Activated CD4-positive, alpha-beta T cell treated with anti-CD3 and anti-CD28 coated beads, Interleukin-2, amount 50 U/mL, for 24 hours (primary cell): ENCODE measurements at places on chromosomes 7 and 10.

GRCh38 chr7:110568932-110569331 lies 522.0 kb upstream of the LRRN3 start:
- no peak for DNase-seq

DNA sequence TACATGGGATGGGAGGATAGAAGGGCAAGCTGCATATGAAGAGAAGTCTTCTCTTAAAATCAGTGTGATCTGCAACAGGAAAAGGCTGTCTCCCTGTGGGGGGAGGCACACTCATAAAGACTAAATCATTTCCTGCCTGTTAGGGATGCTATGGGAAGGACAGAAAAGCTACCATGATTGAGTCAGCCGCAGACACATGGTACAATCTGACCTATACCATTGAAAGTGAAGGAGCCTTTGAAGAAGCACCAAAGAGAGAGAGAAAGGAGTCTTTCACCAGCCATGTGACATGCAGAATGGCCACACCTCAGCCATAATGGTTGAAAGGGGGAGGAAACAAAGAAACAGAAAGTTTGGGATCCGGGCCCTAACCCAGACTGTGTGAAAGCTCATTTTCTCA lies 29.1 kb downstream of the NUDCD3 start:
- no peak for DNase-seq

- no peak for DNase-seq
Observed at GRCh38 chr10:44832595-44833390, 78.3 kb upstream of the TMEM72 start.

- no peak for DNase-seq
Observed at GRCh38 chr10:69123306-69123746, 652 bp upstream of the VPS26A start.

DNA sequence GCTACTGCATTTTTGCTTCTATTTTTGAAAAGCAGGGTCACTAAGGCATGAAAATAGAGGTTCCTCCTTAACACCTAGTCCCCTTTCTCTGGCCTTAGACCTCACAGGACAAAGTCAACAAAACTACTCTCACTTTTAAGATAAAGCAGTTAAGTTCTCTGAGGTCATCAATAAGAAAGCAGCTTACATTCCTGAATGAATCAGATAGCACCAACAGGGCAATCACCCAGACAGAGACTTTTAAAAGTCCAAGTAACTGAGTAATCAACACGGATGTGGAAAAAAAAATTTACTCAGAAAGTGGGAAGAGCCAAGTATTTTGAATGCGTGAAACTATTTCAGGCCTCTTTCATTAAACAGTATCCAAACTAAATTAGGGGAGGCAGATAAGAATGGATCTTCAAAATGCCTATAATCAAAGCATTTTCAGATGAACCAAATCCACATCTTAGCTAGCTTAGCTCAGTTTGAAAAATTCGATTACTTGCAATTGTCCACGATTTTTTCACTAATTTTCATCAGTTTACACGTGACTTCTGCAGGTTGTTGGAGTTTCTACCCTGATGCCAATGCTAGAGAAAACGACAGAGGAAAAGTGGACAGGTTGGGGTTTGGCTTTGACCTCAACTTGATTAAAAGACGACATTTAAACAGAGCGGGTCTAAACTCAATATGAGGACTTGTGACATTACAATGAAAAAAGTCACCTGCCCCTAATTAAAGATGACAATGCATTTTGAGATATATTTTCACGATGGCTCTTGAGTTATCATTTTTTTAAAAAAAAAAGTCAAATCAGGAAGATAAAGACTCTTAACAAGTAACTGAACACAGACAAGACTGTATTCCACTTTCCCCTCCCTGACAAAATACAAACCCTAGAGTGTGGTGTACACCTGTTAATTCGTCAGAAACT lies 1.6 kb downstream of the BEND7 start:
- DNase-seq: no peak

DNA sequence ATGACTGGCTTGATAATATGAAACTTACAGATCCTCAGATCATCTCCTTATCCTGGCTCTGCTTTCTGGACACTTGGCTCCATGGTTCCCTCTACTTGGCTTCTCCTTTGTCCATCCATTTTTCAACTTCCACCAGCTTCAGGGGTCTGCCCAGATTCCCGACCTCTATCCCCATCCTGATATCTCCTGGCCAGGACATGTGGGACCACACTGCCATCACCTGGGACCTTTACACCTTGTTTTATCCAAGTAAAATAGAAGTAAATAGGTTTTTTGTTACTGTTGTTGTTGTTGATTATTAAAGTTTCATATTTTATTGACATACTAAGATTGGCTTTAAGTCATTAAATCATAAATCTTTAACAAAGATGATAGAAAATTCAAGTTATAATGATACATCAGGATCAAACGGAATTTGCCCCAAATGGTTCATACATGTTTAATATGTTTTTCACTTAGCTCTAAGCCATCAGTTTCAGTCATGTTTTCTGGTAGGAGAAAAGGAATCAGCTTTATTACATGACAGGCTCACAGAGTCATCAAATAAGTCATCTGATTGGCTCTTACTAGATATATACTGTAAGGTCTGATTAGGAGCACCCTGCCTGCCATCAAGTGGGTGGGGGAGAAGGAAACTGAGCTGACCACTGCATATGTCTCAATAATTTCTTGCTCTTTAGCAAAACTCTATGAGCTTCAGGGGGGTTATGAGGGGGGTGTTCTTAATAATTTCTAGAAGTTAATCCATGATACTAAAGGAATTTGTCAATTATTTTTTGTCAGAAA lies 111.5 kb upstream of the AHR start:
- DNase-seq: no peak

GRCh38 chr10:78405231-78405630 lies 371.6 kb downstream of the RPS24 start:
- DNase-seq: no peak

DNA sequence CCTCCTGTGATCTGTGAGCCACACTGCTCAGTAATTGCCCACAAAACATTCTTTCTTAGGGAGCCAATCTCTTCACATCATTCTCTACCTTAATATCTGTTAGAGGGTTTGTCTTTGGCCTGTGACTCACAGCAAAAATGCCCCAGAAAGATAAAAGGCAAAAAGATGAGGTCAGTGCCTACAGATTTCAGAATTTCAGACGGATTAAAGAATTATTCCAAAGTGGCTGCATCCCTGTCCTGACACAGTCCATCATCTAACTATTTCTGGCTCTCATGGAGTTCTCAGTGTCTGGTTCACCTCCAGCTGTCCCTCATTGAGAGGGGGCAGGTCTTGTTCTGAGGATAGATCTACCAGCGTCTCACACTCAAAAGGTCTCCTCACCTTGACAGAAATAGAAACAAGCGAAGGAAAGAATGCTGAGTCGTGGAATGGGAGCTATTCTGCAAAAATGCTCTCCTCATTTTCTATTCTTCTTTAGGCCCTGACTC lies 138.5 kb upstream of the AOAH start:
- no peak for DNase-seq

DNA sequence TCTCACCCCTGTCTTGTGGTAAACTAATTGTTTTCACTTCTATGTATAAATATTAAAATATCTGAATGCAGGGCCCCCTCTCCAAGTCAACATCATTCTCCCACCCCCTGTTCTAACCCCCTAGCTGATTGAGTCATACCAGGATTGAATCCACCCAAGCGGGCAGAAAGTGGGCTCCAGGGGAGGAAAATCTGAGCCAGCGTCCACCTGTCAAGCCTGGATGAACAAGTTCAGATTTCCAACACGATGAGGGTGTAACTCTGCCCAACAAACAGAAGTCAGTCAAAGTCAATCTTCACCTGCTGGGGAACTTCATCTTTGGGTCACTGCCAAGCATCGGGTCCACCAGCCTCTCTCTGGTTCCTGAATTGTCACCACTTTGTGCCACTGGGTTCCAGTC lies 162.9 kb upstream of the CELF2 start:
- DNase-seq: no peak

DNA sequence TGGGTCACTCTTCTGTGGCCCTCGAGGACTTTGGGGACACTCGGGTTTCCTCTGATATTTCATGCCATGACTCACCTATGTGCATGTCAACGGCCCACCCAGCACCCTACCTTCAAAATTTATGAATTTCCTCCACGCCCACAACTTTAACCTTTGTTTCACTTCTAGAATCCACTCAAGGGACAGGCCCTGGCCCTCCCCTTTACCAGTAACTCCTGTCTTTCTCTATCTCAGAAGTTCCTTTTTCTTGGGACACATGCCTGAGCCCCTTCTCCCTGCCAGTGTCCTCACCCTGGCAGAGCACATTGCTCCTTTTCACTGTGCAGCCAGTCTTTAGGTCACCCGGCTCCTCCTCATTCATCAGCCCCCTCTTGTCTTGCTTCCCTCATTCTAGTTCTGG lies 282.5 kb upstream of the KLF6 start:
- no peak for DNase-seq

GRCh38 chr10:33524041-33524440 lies 189.6 kb upstream of the NRP1 start:
- no peak for DNase-seq

GRCh38 chr7:101597941-101598340 lies 31.2 kb downstream of the MYL10 start:
- DNase-seq: no peak

DNA sequence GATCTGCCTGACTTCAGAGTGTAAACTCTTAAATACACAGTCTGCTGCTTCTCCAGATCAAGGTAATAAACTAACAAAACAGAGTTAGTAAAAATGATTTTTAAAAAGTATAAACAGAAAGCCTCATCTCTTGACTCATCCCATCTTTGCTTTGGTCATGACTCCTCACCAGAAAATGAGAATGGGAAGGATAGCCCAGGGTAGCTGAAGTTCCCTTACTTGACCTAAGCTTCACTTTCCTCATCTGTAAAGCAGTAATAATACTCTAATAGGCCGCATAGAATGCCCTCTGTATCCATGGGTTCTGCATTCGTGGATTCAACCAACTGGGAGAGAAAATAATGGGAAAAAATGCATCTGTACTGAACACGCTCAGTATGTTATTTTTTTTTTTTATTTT lies 11.3 kb upstream of the SLC25A28 start:
- no peak for DNase-seq

- no peak for DNase-seq
Observed at GRCh38 chr7:106736508-106737201, 75.7 kb upstream of the CCDC71L start.
